ENCODE measurements at places on chromosomes 12 and 14. TPM values are rescaled to one million over a fixed set of nuclear protein-coding genes. Genes with fewer than 3 reads are reported as not detected.
A peak's percentile ranks its signal among the peaks of the same experiment; 100 is the strongest.

Gene TPH2
- total RNA-seq: 0.90 TPM

Gene SLC7A7
- total RNA-seq: 0.41 TPM

Gene ARHGEF25
- 20.2 TPM for total RNA-seq

Gene ARHGAP9
- total RNA-seq: 0.94 TPM

Gene CCDC198
- 0.36 TPM for total RNA-seq

Gene LRFN5
- total RNA-seq: 0.25 TPM

Gene CCDC197
- total RNA-seq: not detected

Gene EPS8
- 84.5 TPM for total RNA-seq

Gene CDC42BPB
- total RNA-seq: 75.8 TPM

Gene KRT74
- 0.38 TPM for total RNA-seq

Gene BICDL1
- total RNA-seq: 24.6 TPM

Gene SERPINA9
- 0.50 TPM for total RNA-seq

Gene FBXW8
- 17.0 TPM for total RNA-seq

DNA sequence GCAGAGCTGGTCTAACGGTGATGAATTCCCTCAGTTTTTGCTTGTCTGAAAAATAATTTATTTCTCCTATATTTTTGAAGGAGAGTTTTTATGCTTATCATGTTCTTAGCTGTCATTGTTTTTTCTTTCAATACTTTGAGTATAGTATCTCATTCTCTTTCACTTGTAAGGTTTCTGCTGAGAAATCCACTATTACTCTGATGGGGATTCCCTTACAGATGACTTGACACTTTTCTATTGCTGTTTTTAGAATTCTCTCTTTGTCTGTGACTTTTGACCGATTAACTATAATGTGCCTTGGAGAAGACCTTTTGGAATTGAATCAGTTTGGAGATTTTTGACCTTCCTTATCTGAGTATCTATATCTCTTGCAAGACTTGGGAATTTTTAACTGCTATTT is 139.6 kb downstream of the PRKD1 start:
- ATAC-seq: no peak

DNA sequence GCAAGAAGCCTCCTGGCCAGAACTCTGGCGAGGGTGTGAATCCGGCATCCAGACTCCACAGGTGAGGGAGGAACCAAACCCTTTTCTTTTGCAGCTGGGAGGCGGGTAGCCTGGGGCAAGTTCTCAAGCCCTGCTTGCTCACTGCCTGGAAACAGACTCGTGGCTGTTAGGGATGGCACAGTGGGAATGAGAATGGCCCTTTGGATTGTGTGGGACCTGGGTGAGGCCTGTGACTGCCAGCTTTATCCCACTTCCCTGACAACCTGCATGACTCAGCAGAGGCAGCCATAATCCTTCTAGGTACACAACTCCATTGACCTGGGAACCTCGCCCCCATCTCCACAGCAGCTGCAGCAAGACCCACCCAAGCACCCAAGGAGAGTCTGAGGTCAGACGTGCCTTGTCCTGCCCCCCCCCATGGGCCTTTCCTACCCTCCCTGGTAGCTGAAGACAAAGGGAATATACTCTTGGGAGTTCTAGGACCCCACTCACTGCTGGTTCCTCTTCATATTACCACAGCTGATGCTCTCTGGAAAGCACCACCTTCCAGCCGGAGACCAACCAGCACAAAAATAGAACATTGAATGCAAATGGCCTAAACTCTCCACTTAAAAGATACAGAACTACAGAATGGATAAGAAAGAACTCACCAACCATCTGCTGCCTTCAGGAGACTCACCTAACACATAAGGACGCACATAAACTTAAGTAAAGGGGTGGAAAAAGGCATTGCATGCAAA is 5.1 kb upstream of the GPR33 start:
- no peak for ATAC-seq

GRCh38 chr12:91127751-91128150 is 16.5 kb upstream of the LUM start:
- peak; percentile 75 for ATAC-seq

DNA sequence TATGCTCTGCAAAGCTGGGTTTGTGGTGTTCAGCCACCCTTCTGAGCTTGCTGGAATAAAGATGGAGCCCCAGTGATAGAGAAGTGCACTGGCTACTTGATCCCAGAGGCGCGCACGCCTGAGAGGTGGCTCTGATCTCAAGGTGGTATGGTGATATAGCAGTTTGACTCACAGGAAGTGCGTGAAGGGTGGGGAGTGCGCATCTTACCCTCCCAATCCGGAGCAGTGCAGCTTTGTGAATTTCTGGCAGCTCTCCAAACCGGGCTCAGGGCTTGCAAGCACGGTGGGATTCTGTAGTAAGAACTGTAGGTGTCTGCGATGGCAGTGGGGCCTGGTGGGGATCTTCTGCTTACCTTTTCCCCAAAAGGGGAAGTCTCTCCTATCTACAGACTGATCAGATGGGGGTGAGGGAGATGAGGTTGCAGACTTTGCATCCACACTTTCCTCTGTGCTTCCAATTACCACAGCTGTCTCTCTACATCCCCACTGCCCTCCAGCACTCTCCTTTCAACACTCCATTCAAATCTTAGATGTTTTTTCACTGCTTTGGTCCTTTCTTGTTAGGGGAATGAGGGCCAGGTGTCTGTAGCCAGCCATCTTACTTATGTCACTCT is 197.4 kb upstream of the SLC38A2 start:
- no peak for ATAC-seq

DNA sequence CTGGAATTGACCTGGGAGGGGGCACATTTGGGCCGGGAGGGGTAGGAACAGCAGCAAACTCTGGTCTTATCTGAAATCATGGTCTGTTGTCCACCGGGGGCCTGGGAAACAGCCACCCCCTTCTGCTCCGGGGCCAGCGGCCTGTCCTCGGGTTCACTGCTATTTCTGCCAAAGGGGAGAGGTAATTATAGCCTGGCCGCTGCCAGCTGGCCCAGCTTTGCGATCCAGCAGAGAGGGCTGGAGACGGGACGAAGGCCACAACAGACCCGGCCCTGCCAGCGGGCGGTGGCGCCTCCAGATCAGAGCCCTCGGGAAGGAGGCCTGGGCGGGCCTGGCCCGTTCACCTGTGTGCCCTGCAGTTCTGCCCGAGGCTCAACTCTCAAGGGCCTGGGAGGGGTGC is at the start of gene C14orf180:
Gene C14orf180 (plus strand): TSS at position 258 of the 400 bp plus-strand sequence. CDS start 6,667 bp downstream, outside the sequence.
- no peak for ATAC-seq

- ATAC-seq: no peak
Measured at GRCh38 chr12:127712561-127712960, 554.4 kb upstream of the TMEM132C start.

- ATAC-seq: no peak
Measured at GRCh38 chr14:79730953-79731352, 480.4 kb downstream of the DIO2 start.

DNA sequence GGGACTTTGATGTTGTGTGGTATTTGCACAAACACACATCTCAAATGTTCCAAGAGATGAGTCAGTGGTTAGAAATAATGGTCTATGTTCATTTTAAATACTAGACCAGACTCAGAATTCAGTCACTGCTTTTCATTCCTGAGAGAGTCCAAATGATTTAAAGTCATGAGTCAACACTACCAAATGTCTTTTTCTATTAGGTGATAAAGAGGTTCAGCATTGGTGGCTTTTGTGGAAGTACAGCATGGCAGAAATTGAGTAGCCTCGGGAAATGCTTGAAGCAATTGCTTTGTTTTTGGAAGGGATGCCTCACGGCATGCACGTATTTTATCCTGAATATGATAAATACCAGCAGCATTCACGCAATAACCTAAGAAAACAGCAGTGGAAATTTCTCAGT is 115.7 kb downstream of the DIO2 start:
- ATAC-seq: peak; percentile 87

DNA sequence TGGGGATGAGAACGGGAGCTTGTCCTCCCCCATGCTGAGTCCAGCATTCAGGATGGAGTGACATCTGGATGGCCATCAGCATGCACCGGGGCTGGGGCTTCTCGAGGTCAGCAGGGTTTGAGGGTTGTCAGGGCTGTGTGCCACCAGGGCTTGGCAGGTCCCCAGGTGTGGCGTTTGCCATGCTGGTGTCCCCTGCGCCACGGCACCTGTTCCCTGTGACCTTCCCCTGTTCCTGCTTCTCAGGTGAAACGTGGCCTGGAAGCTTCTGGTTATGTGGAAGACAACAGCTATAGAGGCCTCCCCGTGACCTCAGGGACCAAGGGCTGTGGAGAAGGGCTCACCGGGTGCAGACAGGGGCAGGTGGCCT is 152.4 kb downstream of the KIF26A start:
- no peak for ATAC-seq

DNA sequence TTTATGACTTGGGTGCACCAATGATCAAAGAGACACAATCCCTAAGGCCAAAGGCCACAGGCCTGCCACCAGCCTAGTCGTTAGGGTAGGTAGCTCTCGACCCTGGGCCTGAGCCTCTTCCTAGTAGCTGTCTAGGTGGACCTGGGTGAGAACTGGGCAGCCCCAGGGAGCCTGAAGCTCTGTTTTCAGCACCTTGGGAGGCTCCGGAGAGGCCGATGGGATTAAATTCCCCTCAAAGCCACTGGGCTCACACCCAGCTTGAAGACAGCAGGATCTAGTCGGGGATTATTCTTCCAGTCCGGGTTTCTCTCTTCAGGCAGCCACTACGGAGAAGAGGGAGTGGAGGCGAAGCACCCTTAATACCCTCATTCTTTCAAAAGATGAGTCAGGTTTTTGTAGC is 79.8 kb downstream of the TMEM260 start:
- no peak for ATAC-seq

DNA sequence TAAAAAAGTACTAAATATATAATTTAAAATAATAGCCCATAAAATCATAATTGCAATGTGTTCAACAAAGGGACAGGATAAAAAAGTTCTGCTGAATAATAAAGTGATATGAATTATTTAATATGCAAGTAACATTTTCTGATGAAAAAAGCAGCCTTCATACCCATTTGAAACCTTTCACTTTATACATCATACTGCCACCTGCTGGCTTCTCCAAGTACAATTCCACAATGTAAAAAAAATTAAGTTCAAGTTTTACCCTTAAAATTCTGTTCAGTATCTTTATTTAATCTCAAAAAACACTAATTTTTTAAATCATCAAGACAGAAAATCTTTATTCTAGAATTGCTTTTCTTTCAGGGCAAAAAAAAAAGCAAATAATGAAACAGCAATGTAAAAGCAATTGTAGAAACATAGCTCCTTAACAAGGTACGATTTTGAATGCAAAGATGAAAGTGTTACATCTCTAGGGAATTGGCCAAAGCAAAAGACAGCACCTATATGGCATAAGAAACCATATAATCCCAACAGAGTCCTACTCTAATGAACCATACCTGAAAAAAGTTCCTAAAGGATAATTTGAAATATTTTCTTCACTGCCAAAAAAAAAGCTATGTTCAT is 15.0 kb downstream of the MDM1 start:
- no peak for ATAC-seq

DNA sequence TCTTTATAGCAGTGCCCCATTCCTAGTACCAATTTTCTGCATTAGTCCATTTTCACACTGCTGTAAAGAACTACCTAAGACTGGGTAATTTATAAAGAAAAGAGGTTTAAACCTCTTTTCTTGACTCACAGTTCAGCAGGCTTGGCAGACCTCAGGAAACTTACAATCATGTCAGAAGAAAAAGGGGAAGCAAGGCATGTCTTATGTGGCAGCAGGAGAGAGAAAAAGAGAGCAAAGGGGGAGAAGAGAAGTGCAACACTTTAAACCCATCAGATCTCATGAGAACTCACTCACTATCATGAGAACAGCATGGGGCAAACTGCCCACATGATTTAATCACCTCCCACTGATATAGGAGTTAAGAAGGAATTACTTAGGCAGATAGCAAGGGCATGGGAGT is 101.6 kb upstream of the PLEKHG7 start:
- ATAC-seq: no peak

DNA sequence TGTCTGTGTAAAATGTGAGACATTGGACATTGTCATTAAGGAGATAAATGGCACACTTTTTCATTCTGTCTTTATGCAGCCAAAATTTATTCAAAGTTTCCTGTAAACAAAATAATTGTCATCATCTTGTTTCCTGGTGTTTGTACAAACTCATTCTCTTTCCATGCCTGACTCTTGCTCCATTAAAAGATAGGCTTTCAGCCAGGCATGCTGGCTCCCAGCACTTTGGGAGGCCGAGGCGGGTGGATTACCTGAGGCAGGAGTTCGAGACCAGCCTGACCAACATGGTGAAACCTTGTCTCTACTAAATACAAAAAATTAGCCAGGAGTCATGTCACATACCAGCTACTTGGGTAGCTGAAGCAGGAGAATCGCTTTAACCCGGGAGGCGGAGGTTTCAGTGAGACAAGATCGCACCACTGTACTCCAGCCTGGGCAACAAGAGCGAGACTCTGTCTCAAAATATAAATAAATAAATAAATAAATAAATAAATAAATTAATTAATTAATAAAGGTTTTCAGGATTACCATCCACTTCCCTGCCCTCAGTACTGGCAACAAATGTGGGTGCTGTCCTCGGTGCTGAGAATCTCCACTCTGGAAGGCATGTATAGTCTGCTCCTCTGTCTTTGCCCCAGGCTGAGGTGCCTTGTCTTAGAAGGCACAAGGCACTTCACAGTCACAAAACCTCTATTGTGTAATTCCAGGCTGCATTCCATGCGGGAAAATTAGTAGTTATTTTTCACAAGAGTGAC is 83.2 kb downstream of the PAH start:
- no peak for ATAC-seq

DNA sequence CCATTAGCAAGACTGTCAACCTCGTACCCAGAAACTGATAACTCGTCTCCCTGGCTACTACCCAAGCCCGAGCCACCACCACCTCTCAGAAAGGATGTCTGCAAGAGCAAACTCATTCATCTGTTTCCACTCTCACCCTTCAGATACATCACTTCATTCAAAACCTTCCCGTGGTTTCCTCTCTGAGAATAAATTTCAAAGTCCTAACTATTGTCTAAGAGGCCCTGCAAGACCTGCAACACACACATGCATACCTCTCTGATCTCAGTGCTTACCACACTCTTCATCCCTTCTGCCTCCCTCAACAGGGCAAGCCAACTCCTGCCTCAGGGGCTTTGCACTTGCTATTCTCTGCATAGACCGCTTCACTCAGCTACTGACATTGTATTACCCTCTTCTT is 40.6 kb downstream of the PPP1R13B start:
- no peak for ATAC-seq

GRCh38 chr12:52871291-52872039 is 22.7 kb upstream of the KRT78 start:
- ATAC-seq: no peak

DNA sequence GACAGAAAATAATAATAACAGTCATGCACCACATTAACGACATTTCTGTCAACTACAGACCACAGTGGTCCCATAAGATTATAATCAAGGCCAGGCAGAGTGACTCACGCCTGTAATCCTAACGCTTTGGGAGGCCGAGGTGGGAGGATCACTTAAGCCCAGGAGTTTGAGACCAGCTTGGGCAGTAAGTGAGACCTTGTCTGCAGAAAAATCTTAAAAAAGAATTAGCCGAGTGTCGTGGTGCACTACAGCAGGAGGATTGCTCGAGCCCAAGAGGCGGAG is 8.6 kb downstream of the NAB2 start:
- no peak for ATAC-seq

GRCh38 chr12:28937196-28937595 is 211.9 kb upstream of the FAR2 start:
- ATAC-seq: no peak

DNA sequence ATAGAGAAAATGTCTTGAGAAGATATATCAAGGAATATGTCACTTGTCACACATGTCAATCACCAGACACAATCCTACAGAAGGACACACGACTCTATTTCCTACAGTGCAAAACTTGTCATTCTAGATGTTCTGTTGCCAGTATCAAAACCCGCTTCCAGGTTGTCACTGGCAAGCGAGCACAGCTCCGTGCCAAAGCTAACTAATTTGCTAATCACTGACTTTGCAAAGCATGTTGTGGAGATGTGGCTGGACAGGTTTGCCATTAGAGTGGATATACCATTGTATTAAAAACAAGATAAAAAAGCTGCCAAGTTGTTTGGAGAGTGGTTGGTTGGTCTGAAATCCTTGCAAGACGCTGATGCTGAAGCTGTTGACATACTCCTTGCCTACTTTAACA is 7.9 kb upstream of the SGPP1 start:
- no peak for ATAC-seq
